ENCODE measurements at places on chromosomes 16 and 17.
A peak's percentile ranks its signal among the peaks of the same experiment; 100 is the strongest.

- DNase-seq, result no peak
Observed at GRCh38 chr16:57700781-57701551, 6.4 kb downstream of the DRC7 start.

DNA sequence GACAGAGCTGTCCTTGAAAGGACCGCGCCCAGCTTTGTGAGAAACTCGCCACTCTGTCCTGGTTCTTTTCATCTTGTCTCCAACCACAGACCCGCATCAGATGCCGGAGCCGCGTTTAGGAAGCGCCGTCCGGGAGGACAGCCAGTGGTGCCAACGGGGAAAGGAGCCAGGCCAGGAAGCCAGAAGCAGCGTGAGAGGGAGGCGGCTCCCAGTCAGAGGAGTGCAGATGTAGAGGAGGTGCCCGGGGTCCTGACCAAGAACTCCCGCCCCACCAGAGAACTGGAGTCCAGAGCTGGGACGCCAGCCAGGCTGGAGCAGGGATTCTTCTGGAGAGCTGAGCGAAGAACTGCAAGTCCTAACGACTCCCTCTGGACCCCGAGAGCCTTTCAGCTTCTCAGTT is 49.3 kb upstream of the TNRC6C start:
- no peak for DNase-seq

DNA sequence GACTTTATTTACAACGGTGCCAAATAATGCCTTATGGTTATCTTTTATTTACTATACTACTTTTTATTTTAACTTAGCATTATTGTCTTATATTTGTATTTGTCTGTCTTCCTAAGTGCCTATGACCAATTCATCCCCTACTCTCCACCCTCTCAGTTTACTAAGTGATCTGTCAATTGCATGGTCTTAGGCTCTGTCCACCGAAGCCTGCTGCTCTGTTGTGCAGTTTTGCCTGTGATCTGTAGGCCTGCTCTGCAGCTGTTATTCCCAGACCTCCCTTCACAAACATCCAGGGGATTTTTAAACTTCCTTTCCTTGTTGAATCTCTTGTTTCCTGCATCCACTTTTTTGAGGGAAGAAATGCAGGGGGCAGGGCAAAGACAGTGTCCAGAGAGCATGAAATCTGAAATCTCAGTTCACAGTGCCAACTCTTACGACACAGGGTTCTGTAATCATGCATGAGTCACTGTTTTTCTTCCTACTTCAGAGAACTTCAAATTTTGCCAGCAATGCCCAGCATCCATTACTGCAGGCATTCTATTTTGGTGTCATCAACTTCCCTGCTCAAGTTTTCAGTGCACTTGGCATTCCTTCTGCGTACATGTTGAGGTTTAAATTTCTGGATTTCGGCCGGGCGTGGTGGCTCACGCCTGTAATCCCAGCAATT is 11.4 kb downstream of the SLFN5 start:
- peak; percentile 66 for DNase-seq

GRCh38 chr16:66774981-66775380 is 23.6 kb upstream of the DYNC1LI2 start:
- no peak for DNase-seq

DNA sequence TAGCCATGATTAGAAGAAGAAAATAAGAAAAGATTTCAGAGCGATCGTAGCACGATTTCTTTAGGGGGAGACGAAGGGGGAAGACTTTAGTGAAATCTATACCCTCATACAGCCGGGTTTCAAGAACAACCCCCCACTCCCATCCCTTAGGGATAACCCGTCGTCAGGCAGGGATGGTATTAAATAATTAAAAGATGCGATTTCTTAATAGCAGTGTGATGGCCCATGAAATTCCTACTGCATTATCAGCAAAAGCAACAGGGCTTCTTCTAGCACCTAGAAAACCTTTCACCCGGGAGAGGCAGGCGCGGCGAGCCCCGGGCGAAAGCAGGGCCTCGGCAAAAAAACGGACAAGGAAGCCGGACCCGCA is 1.4 kb downstream of the CDH11 start:
- no peak for DNase-seq

DNA sequence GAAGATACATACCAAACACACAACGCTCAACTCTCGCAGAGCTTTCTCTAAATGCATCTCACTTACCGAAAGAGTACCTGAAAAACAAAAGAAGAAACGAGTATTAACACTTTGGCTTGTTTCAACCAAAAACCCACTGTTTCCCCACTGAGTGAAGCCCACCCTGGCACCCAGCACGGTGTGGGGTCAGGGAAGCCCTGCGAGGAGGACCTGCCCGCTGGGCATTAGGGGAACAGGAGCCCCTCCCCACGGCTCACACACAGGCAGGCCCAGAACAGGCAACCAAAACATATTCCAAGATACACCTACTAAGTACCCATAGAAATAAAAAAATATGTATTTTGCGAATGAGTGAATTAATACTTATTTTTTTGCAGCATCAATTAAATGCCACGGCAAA is 36.6 kb downstream of the LMF1 start:
- DNase-seq, result no peak

- DNase-seq, result no peak
Observed at GRCh38 chr17:40803617-40804082, 3.9 kb upstream of the KRT28 start.

GRCh38 chr16:71387045-71387871 is 28.7 kb downstream of the CALB2 start:
- no peak for DNase-seq

GRCh38 chr17:71376933-71377332 is 743.9 kb upstream of the SOX9 start:
- DNase-seq, result no peak

DNA sequence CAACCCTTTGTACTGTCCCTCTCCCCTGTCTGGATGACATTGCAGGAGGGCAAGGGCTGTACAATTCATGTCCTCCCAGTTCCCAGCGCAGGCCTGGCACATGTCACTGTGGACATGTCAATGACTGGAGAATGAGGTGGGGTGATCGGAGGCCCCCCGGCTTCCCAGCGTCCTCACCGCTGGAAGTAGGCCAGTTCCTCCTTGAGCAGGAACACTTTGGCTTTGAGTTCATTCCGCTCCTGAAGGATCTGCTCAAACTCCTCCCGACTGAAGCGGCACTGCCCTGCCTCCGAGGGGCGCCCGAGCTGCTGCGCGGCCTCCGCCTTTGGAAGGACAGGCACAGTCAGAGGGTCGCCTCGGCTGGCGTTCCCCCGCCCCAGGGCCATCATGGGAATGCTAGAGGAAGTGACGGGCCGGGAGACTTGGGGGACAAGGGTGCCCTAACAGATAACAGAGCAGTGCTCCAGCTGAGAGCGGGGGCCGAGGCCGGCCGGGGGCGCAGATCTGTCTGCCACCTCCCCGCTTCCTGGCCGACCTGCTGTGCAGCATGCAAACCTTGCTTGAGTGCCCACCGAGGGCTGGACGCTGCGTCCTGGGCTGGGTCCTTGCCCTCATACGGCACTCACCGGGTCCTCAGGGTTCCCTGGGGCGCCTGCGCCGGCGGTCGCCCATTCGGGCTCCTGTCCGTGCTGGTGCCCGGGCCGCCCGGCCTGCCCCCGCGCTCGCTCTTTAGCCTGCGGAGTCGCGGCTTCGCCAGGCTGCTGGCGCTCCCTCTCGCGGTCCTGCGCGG is 1.3 kb downstream of the RILP start:
- DNase-seq, result no peak

DNA sequence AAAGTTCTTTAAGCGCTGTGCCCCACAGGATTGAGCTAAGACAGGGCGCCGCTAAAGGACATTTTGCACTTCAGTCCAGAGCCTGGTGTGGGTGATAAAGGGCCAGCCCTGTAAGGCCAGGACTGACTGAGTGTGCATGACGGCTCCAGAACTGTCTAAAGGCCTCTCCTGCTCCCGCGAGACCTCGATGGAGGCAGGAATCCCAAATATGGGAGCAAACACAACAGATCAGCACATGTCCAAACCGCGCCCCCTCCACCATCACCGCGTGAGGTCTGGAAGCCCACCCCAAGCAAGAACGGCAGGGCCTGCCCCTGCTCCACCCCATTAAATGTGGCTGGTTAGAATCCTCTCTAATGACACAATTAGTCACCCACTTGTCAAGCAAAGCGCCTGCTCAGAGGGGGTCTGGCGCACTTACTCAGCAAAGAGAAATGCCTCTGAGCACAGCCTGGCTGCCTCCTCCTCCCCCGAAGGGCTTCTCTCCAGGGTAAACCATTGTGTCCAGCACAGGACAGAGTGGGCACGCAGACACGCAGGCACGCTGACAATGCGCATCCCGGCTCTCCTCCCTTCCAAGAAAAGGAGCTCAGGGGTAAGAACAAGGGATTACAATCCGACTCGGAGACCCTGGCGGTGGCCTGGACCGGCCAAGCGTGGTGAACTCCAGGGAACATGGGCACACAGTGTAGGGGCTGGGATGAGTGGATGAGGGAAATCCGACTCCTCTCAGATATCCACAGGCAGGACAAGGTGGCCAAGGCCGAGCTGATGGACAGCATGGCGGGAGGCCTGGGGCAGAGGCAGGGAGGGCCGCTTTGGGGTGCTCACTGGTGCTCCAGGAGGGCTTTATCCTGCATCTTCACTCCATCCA is 1.5 kb downstream of the MXRA7 start:
- peak; percentile 71 for DNase-seq

- DNase-seq, result no peak
Observed at GRCh38 chr17:52147872-52148271, 10.6 kb downstream of the CA10 start.

DNA sequence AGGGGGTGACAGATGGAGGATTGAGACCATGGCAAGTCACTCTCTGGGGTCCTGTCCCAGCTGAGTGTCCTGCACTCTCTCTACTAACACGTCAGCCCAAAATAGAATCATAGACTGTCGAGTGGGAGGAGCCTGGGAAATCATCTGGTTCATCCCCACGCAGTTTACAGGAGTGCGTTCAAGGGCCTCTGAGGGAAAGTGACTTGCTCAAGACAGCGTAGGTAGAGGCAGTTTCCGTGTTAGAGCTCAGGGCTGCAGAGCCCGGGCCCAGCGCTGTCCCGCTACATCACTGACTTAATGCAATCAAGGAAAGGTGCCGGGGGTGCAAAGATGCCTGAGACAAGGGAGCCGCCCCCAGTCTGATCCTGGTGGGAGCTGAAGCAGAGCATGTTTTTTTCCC is 10.3 kb downstream of the GSG1L2 start:
- no peak for DNase-seq

DNA sequence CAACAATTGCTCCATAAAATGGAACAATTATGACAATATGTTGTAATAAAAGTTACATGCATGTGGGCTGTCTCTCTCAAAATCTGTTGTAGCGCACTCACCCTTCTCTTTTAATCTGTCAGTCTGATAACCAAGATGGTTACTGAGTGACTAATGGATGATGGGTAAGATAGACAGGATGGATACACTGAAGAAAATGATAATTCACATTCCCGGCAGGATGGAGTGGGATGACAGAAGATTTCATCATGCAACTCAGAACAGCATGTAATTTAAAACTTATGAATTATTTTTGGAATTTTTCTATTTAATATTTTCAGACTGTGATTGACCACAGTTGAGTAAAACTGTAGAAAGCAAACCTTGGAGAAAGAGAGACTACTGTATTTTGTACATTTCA is 30.5 kb downstream of the CDH13 start:
- DNase-seq, result no peak

- DNase-seq, result no peak
Observed at GRCh38 chr16:178668-179015, 1.6 kb upstream of the HBQ1 start.

DNA sequence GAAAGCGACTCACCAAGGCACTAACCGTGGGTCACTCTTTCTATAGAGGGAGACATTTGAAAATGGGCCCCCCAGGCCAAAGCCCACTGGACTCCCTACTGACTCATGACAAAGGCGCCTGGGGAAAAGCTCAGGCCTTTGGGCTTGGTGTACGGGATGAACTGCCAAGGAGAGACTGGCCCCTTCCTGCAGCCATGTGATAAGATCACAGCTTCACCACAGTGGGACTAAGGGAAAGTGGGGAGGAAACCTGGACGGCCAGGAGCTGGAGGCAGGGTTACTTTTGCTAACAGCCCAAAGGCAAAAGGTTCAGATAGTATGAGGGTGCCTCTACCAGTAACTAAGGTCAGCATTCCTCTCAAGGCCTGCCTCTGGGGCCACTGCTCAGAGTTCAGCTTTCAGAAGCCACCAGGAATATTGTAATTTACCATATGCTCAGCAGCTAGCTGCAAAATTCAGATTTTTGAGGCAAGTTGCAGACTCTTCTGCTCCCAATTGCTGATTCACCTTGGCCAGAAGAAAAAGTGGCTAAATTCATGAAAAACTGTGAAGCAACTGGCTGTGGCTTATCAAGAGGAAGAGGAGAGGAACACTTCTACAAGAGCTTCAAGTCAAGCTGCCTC is 37.1 kb upstream of the SLC25A19 start:
- DNase-seq, result no peak

- DNase-seq, result no peak
Observed at GRCh38 chr17:78337244-78338109, 22.4 kb downstream of the SOCS3 start.

- no peak for DNase-seq
Observed at GRCh38 chr16:19851476-19851875, 33.2 kb downstream of the GPRC5B start.

- peak; percentile 66 for DNase-seq
Observed at GRCh38 chr16:11955713-11956123, 9.3 kb upstream of the TNFRSF17 start.

DNA sequence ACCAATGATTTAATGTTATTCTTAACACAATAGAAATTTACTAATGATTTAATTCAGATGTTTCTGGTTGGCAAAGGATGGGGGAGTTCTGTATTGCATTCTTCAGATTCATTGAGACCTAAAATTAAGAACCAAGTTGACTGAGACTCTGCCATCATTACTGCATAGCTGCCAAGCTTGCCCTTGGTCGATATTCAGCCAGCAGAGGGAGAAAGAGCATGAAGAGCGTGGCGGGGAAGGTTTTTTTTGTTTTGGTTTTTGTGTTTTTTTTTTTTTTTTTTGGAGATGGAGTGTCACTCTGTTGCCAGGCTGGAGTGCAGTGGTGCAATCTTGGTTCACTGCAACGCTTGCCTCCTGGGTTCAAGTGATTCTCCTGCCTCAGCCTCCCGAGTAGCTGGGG is 659.4 kb upstream of the EEF2KMT start:
- DNase-seq, result no peak

DNA sequence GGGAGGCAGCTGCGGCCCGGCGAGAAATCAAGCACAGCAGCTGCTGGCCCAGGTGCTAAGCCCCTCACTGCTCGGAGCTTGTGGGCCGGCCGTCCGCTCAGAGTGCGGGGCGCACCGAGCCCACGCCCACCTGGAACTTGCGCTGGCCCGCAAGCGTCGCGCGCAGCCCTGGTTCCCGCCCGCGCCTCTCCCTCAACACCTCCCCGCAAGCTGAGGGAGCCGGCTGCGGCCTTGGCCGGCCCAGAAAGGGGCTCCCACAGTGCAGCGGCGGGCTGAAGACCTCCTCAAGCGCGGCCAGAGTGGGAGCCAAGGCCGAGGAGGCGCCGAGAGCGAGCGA is 92.9 kb downstream of the HAPSTR1 start:
- DNase-seq, result no peak

DNA sequence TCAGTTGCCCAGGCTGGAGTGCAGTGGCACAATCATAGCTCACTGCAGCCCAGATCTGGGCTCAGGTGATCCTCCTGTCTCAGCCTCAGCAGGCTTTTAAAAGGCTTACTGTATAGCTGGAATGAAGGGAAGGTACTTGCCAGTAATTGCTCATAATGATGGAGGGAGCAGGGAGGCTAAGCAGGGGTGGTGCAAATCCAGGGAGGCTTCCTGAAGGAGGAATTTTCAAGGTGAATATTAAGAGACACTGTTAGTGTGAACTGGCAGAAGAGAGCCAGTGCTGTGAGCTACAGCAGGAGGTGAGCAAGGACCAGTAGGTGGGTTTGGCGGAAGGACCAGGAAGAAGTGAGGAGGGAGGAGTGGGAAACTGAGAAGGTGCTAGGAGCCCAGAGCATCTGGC is 24.7 kb downstream of the CRHR1 start:
- no peak for DNase-seq

GRCh38 chr16:85557083-85557970 is 55.8 kb upstream of the GSE1 start:
- DNase-seq, result no peak
